ENCODE measurements at places on chromosomes 3 and 15.
A peak's percentile ranks its signal among the peaks of the same experiment; 100 is the strongest.

- no peaks in the 10 kb centered on the region for H3K27me3 ChIP-seq
- H3K27ac ChIP-seq, result no peak overlapping the region
- H3K36me3 ChIP-seq, result no peaks in the 10 kb centered on the region
- no peak overlapping the region for H3K4me3 ChIP-seq
- H3K4me1 ChIP-seq, result peaks cover 6% of the 10 kb centered on the region
These were observed 16.6 kb downstream of the FAM240A start for GRCh38 chr3:46628901-46629369.

GRCh38 chr3:15299036-15299435 lies 33.4 kb downstream of the SH3BP5 start:
- no peak overlapping the region for H3K27ac ChIP-seq
- H3K27me3 ChIP-seq, result no peaks in the 10 kb centered on the region
- no peak overlapping the region for H3K4me3 ChIP-seq

GRCh38 chr3:197728487-197728886 lies 8.2 kb downstream of the RUBCN start:
- H3K36me3 ChIP-seq, result no peaks in the 10 kb centered on the region
- no peak overlapping the region for H3K4me3 ChIP-seq
- no peaks in the 10 kb centered on the region for H3K27me3 ChIP-seq
- no peak overlapping the region for H3K27ac ChIP-seq

GRCh38 chr3:48716508-48716981 lies 476 bp downstream of the IP6K2 start:
- H3K4me3 ChIP-seq, result peak overlapping the region; percentile 98
- peaks cover 17% of the 10 kb centered on the region for H3K4me1 ChIP-seq
- no peaks in the 10 kb centered on the region for H3K27me3 ChIP-seq
- H3K36me3 ChIP-seq, result peaks cover 7% of the 10 kb centered on the region
- DNase-seq, result no peak
- peak overlapping the region; percentile 90 for H3K27ac ChIP-seq

DNA sequence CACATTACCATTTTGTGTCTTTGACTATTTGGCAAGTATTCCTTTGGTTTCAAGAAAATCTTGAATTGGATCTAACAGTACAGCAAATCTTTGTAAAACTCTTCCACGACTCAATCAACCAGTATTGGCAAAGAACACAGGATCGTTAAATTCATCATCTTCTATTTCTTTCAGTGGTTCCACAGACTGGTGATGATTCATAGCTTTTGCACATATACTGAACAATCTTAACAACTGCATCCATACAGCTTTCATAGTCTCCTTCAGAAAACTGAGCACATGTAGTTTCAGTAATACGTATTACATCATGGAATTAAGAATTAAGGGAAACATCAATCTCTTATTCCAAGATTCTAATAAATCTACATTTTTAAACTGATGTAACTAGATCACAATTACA lies 91.6 kb upstream of the LIPC start:
- H3K36me3 ChIP-seq, result no peaks in the 10 kb centered on the region
- H3K4me1 ChIP-seq, result no peaks in the 10 kb centered on the region
- no peak for DNase-seq
- H3K4me3 ChIP-seq, result no peak overlapping the region
- no peak overlapping the region for H3K27ac ChIP-seq

DNA sequence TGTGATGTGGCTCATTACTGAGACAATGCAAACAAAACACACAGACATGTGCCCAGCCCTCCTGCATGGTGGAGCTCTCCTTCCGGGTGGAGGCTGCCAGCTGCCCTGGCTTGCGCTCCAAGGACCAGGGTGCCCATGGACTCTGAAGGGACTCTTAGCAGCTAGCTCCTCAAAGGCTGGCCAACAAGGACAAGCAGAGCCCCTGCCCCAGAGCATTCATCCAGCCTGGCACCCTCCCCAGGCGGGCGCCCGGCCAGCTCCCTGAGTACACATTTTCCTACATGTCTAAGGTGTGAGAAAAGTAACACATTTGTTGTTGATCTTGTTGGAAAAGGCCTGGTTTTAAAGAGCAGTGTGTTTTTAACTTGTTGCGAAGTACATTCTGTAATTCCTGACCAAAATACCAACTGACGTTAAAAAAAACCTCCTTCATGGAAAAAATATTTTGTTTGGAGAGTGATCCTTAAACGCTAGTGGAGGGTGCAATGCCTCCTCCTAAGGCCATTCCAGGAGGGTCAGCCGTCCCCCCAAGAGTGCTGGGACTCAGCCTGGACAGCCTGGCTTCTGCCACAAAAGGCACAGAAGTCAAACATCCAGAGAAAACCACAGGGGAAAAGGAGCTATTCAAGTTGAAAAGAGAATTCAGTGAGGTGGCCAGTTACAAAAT lies 86.9 kb downstream of the KLF15 start:
- DNase-seq, result no peak
- no peak overlapping the region for H3K4me3 ChIP-seq
- no peak overlapping the region for H3K27ac ChIP-seq
- H3K27me3 ChIP-seq, result no peaks in the 10 kb centered on the region
- no peaks in the 10 kb centered on the region for H3K36me3 ChIP-seq
- H3K4me1 ChIP-seq, result no peaks in the 10 kb centered on the region

- no peaks in the 10 kb centered on the region for H3K36me3 ChIP-seq
- H3K4me1 ChIP-seq, result no peaks in the 10 kb centered on the region
- H3K4me3 ChIP-seq, result no peak overlapping the region
- no peak overlapping the region for H3K27ac ChIP-seq
- no peaks in the 10 kb centered on the region for H3K27me3 ChIP-seq
These were observed 241.2 kb upstream of the LRRC3B start for GRCh38 chr3:26381411-26381810.

DNA sequence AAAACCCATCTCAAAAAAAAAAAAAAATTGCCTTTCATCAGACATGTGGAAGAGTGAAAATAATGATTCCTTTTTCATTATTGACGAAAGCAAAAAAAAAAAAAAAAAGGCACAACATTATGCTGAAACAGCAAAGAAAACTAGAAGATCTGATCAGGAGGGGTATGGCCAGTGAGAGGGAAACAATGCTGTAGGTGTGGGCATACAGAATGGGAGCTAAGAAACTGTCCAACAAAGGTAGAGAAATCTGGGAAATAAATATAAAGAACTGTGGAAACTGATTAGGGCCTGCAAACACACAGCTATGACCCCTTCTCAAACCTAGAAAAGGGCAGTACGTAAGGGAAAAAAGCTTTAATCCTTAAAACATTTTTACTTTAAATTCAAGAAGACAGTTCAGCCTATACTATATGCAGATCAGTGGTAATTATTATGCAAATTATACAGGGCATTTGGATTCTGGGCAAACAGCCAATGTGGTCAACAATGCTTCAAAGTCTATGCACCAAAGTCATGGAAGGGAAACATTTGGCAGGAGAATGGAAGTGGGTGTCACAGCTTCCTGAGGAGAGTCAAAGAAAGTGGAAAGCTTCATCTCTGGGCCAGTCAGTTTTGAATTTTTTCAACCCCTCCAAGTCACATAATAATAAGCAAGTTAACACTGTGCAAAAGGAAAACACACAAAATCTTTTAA lies 68.3 kb upstream of the SLC12A8 start:
- H3K4me3 ChIP-seq, result no peak overlapping the region
- no peaks in the 10 kb centered on the region for H3K4me1 ChIP-seq
- peaks cover 18% of the 10 kb centered on the region for H3K36me3 ChIP-seq
- no peak overlapping the region for H3K27ac ChIP-seq
- no peaks in the 10 kb centered on the region for H3K27me3 ChIP-seq
- no peak for DNase-seq

DNA sequence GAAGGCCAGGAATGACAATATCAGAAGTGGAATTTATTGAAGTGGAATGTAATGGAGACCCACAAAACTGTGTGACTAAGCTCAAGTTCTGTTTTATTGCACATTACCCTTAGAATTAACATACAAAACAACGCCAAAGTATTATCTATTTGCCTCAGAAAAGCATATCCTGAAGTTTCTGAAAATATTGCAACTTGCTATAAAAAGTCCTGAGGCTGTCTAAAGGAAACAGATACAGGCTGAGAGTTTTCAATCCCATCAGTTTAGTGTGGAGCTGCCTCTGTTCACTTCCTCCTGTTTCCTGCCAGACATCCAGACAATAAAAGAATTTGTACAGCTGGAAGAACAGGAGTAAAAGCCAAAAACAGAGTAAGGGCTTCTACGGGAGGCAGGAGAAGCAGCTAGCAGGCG lies 108.8 kb downstream of the FBN1 start:
- no peaks in the 10 kb centered on the region for H3K4me1 ChIP-seq
- H3K36me3 ChIP-seq, result no peaks in the 10 kb centered on the region
- DNase-seq, result no peak
- H3K27ac ChIP-seq, result no peak overlapping the region
- no peaks in the 10 kb centered on the region for H3K27me3 ChIP-seq

GRCh38 chr3:154015307-154015706 lies 105.9 kb upstream of the ARHGEF26 start:
- no peaks in the 10 kb centered on the region for H3K27me3 ChIP-seq
- no peak overlapping the region for H3K27ac ChIP-seq
- no peaks in the 10 kb centered on the region for H3K36me3 ChIP-seq
- no peak for DNase-seq
- no peak overlapping the region for H3K4me3 ChIP-seq

GRCh38 chr3:181839916-181840297 lies 128.2 kb downstream of the SOX2 start:
- H3K27ac ChIP-seq, result no peak overlapping the region
- no peak overlapping the region for H3K4me3 ChIP-seq
- no peak for DNase-seq
- no peaks in the 10 kb centered on the region for H3K4me1 ChIP-seq
- no peaks in the 10 kb centered on the region for H3K27me3 ChIP-seq

GRCh38 chr3:132703733-132704132 lies 18.5 kb downstream of the NPHP3 start:
- no peak for DNase-seq
- no peak overlapping the region for H3K27ac ChIP-seq
- no peaks in the 10 kb centered on the region for H3K4me1 ChIP-seq
- peaks cover 59% of the 10 kb centered on the region for H3K36me3 ChIP-seq
- H3K27me3 ChIP-seq, result no peaks in the 10 kb centered on the region

DNA sequence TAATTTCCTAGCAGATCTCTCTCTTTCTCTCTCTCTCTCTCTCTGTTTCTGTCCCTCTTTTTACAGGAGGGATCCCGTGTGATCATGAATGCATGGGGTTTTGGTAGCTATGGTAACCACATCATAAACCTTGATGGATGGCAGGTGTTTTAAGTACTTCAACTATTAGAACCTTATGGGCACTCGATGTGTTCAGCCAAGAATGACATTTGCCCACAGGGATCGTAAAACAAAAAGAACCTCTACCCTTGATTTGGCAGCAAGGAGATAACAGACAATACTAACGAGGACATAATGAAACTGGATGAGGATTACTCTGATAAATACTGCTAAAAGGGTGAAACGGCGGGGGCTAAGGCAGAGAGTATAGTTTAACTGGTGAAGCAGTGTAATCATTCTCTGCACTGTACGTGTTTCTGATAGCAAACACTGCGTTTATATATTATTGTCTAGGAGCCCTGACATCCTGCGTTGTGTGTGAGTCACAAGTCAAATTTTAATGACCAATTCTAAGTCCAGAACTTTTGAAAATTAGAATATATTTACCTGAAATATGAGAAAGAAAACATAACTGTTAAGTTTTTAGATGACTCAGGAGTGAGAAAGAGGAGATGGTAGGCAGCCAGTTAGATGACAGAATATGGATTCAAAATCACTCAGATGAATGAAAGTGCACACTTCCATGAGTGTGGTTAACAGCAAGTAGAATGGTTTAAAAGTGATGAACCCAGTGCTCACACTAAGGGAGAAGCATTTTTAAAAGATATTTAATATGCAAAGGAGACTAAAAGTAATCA lies 80.3 kb downstream of the OTOL1 start:
- no peak overlapping the region for H3K4me3 ChIP-seq
- no peaks in the 10 kb centered on the region for H3K4me1 ChIP-seq
- no peaks in the 10 kb centered on the region for H3K36me3 ChIP-seq
- no peaks in the 10 kb centered on the region for H3K27me3 ChIP-seq
